DMS 273 treated with DMSO at 0.1 percent for 48 hours (cell line): ENCODE measurements at places on chromosomes 12 and 14.

GRCh38 chr12:32822344-32822743 lies 66.6 kb upstream of the YARS2 start:
- no peak for DNase-seq

DNA sequence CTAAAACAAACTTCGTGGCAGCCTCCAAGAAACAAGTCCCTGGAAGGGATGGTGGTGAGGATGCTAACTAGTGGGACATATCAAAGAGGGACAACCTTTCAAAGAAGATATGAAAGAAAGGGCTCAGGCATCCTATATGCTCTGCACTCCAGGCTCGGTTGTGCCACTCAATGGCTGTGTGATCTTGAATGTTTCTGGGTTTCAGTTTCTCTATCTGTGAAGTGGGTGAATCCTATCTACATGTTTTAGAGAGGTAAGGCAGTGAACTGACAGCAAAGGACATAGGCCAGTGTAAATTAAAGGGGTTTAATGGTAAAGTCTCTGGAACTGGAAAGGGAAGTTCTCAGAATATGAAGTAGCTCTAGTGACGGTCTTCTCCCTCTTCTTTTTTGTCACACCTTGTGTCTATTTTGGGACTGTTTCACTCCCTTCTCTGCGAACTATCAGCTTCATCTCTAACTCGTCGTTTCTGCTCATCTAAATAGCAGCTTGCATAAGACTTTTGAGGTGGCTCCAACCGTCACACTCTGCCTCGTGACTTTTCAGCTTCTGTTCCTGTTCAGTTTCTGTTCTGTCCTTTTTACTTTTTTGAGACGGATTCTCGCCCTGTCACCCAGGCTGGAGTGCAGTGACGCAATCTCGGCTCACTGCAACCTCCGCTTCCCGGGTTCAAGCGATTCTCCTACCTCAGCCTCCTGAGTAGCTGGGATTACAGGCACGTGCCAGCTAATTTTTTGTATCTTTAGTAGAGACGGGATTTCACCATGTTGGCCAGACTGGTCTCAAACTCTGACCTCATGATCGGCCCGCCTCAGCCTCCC lies 273.6 kb downstream of the SUDS3 start:
- no peak for DNase-seq

DNA sequence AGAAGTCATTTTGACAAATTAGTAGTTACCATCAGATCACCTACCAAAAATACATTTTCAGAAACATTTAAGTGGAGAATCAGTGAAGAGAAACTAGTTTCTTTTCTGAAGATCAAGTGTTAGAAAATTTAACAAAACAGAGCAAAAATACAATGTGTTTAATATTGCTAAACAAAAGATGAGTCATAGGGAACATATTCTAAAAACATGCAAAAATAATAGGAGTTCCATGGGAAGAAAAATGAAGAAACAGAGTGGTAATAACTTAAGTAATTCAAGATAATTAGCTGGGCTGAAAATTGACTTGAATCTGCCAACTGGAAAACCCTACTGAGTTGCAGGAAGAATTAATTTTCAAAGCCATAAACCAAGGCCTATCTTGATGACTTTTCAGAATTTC lies 111.5 kb upstream of the KITLG start:
- no peak for DNase-seq

DNA sequence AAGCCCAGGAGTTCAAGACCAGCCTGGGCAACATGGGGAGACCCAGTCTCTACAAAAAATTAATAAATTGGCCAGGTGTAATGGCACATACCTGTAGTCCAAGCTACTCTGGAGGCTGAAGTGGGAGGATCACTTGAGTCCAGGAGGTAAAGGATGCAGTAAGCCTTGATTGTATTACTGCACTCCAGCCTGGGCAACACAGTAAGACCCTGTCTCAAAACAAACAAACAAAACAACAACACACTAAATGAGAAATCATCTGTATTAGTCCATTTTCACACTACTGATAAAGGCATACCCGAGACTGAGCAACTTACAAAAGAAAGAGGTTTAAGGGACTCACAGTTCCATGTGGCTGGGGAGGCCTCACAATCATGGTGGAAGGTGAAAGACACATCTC lies 4.7 kb upstream of the MLXIP start:
- no peak for DNase-seq

DNA sequence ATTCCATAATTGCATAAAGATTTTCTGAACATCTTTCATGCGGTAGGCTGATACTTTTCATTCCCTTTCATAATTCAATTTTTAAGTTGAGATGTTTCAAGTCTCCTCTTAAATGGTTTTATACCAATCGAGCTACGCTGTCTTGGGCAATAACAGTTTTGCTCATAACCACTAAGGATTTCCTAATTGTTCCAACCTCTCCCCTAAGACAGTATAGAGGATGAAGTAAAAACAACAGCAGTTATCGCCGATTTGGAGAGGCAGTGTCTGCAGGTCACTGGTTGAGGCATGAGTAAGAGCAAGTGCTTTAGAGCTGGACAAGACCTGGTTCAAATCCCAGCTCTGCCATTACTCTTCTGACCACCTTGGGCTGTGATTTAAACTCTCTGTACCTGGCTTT lies 6.9 kb upstream of the MED13L start:
- no peak for DNase-seq

DNA sequence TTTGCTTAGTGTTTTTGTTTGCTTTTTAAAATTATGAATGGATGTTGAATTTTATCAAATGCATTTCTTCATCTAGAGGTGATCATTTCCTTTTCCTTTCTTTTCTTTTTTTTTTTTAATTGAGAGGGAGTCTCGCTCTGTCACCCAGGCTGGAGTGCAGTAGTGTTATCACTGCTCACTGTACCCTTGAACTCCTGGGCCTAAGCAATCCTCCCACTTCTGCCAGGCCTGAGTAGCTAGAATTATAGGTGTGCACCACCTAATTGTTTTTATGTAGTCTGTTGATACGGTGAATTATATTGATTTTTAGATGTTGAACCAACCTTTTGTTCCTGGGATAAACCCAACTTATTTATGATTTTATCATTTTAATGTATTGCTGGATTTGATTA lies 1.5 kb upstream of the CDKL1 start:
- DNase-seq, result no peak

DNA sequence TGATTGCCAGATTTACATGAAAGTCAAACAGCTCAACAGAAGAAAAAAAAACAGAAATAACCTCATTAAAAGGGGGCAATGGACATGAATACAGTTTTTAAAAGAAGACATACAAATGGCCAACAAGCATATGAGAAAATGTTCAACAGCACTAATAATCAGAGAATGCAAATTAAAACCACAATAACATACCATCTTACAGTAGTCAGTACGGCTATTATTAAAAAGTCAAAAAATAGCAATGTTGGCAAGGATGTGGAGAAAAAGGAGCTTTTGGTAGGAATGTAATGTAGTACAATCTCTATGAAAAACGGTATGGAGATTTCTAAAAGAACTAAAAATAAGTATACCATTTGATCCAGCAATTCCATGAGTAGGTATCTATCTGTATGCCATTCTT lies 272.1 kb downstream of the CEP128 start:
- no peak for DNase-seq

DNA sequence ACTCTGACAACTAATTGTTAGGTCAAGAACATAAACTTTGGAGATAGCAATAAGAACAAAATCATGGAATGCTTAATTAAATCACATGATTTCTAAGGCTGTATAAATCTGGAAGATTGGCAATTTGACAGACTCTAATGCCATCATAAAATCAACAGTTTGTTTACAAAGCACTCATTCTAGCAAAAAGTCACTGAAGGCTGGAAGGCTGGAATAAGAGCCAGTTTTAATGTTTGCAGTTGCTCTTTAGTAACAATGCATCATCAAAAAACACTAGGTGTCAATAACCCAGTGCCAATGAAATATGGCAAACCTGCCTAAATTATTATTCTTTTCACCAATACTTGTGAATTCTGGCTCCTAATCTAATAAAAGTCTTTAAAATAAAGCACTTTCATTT lies 65.0 kb downstream of the NUMB start:
- no peak for DNase-seq

DNA sequence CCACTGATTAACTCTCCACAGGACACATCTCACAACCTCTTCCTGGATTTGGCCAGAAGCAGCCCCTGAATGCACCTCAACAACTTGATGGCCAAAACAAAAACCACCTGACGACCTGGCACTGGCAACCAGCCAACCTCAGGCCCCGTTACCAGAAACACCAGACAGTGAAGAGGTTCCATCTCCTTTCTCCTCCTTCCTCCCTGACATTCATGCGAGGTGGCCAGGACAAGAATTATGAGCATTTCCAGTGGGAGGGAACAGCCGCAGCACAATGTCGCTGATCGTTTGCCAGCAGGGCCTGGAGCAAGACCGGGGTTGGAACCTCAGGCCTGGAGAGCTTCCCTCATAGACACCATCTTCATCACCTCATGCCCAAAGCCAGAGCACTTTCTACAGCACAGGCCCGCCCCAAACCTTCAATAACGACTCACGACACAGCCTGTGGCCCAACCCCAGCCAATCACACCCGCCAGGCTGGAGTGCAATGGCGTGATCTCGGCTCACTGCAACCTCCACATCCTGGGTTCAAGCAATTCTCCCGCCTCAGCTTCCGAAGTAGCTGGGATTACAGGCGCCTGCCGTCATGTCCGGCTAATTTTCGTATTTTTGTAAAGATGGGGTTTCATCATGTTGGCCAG lies 48.7 kb downstream of the CCDC88C start:
- no peak for DNase-seq

DNA sequence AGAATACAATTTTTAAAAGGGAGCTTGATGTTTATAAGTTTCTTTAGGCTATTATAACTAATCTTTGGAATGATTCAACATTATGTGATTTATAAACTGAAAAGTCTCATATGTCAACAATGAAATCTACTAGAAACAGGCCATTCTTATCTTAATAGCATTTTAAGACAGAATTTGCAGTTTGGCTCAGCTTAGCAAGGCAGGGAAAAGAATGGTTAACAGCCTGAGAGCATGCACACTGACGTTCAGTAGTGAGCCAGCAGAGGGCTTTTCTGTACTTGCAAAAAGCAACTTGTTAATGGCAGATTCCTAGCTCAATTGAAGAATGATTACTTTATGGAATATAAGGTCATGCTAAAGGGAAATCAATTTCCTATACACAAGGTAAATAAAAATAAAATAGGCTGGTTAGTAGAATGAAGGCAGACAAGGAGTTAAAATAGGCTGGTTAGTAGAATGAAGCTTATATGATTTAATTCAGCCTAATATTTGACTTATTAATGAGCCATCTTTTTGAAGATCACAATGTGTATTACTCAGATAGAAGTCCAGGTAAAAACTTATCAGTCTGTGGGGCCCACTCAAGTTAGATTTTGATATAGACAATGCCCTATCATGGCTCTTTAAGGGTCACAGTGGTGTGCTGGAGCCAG lies 95.9 kb downstream of the OTOGL start:
- peak; percentile 15 for DNase-seq

- DNase-seq, result no peak
These were observed 32.6 kb downstream of the PRICKLE1 start for GRCh38 chr12:42556917-42557316.

GRCh38 chr14:90784621-90785270 lies 31.5 kb downstream of the TTC7B start:
- DNase-seq, result no peak

GRCh38 chr14:83470959-83471695 lies 1937.5 kb upstream of the SEL1L start:
- no peak for DNase-seq

GRCh38 chr14:54700717-54701116 lies 133.8 kb downstream of the SAMD4A start:
- no peak for DNase-seq

DNA sequence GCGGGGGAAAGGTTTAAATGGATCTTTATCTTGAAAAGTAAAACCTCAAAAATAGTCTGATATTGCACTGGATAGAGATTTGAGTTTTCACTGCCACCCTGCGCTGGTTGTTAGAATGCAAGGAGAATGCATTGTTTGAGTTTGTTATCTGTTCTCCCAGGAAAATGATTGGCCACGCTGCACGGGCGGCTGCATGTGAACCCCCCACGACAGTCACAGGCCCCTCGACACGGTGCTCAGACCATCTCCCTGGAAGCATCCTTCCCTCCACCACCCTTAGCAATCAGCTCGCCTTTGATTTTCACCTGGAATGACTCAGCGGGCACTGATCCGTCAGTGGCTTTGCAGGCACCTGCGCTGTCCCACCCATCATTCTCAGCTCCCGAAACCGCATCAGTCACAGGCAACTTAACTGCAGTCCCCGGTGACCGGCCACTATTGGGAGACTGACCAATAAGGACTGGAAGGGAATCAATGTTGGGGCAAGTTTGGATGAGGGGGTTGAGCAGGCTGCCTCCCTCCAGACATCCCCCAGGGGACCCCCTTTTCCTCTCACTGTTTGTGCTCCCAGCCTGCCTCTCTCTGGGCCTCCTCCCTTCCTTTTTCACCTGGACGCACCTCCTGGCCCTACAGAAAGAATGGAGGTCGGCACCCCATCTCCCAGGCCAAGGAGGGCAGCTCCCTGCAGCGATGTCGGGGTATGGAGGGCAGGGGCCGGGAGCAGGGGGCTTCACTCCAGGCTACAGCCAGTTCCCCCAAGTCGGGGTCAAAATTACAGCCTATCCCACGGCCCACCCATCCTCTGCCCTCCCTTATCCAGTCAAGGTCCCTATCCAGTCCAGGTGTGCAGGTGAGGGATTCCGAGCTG lies 28.5 kb upstream of the C14orf180 start:
- DNase-seq, result no peak

DNA sequence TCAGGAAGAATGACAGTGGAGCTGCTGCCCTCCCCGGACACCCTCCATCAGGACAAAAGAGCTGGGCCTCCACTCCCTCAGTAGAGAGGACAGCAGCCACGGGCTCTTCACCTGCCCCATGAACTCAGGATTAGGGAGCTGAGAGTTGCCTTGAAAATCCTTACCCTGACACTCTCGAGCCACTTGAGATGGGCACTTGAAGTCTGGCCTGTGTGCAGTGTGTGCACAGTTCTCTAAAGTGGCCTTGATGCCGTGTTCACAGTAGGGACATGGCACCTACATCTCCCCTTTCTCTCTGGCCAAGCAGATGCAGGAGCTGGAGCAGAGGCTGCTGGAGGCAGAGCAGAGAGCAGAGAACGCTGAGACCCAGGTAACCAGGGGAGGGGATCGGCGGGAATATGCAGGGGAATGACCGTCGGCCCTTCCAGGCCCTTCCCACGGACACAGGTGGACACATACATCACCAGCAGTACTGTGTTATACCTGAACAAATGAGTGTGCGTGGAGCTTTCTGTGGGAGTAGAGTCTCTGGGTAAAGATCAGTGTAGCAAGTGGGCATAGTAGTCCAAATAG lies 22.5 kb downstream of the PLEKHH1 start:
- no peak for DNase-seq

- no peak for DNase-seq
These were observed 115.7 kb downstream of the SAMD4A start for GRCh38 chr14:54682578-54682977.

DNA sequence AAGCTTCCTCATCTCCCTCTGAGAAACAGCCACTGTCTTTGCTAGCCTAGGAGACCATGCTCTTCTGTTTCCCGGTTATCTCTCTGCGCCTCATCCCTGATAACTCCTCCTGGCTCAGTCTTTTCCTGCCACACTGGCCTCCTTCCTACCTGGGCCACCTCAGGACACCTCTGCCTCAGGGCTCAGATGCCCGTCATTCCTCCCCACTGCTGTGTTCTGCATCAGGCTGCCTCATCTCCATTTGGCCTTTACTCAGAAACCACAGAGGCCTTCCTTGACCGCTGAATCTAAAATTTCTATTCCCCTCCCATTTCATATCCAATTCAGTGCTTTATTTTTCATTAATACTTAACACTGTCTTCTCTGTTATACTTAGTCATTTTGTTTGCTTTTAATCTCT lies 311.0 kb upstream of the RGS6 start:
- DNase-seq, result no peak
